ENCODE measurements at places on chromosomes 16 and 17. TPM values are rescaled to one million over a fixed set of nuclear protein-coding genes. Genes with fewer than 3 reads are reported as not detected.

GRCh38 chr16:87496447-87496801 lies 3.6 kb upstream of the ZCCHC14 start:
- no peak for DNase-seq

DNA sequence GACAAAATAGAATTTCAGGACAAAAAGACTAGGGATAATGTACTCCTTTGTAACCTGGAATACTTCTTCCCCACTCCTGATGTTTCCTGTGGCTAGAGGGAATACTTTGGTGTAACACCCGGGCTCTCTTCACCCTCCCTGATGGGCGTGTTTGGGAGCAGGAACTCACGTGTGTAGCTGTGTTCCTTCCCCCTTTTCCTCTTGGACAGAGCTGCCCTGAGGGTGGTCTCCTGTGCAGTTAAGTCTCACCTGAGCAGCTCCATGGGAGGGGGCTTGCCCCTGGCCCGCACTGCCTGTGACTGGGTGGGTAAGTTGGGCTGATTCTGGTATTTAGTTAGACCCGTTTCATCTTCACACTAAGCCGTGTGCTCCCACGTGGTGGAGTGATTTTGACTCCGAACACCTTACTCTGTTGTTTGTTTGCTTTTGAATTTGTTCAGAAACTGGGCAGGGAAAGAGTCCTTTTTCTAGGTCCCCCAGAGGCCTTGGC lies 87.9 kb downstream of the OR1D5 start:
- peak; percentile 21 for DNase-seq

CNGB1 gene
- total RNA-seq = not detected

GRCh38 chr16:259226-259625 lies 16.5 kb downstream of the RGS11 start:
- no peak for DNase-seq

GRCh38 chr17:74862108-74862901 lies 2.6 kb upstream of the GRIN2C start:
- peak; percentile 33 for DNase-seq

- no peak for DNase-seq
Observed at GRCh38 chr17:39568702-39569101, 39.0 kb downstream of the NEUROD2 start.

- DNase-seq = no peak
Observed at GRCh38 chr17:82358465-82359350, at the start of gene TEX19. TEX19 (plus strand) TSS chr17:82359247; CDS start chr17:82362151, 2,904 bp downstream.

- no peak for DNase-seq
Observed at GRCh38 chr16:80580109-80580832, 39.5 kb downstream of the DYNLRB2 start.

- DNase-seq = no peak
Observed at GRCh38 chr16:9206156-9206555, 114.7 kb downstream of the HAPSTR1 start.

GRCh38 chr16:87465879-87466278 lies 26.9 kb downstream of the ZCCHC14 start:
- no peak for DNase-seq

GRCh38 chr17:10059684-10060211 lies 138.7 kb downstream of the GAS7 start:
- DNase-seq = no peak

GRCh38 chr17:39115135-39115534 lies 36.3 kb downstream of the PLXDC1 start:
- DNase-seq = peak; percentile 25

- DNase-seq = peak; percentile 99
Observed at GRCh38 chr17:77476931-77477805, 336.4 kb downstream of the SEC14L1 start.

WIPF2 gene
- 7.6 TPM for total RNA-seq

Measured in fibroblast of lung (primary cell).